ENCODE measurements at places on chromosomes 2 and 18.

DNA sequence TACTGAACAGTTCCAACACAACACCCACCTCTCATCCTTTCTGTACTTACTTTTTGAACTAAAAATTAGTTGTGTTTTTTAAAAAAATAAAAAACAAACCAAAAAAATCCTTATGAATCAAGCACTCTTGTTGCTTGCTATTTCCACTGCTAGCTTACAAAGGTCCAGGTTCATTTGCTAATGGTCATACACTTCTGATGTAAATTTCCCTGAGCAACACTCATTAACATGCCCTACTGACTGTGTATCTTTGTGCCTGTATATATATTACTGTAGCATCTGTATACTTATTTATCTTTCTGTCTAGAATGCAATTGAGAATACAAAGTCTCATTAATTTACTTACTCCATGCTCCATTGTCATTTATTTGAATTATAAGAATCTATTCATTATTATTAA lies 30.3 kb upstream of the IKZF2 start:
- no peak for DNase-seq

- DNase-seq = no peak
Observed at GRCh38 chr2:195697681-195698220, 40.7 kb downstream of the SLC39A10 start.

- no peak for DNase-seq
Observed at GRCh38 chr18:33538418-33539042, 39.5 kb upstream of the ASXL3 start.

GRCh38 chr2:27871802-27872201 lies 18.4 kb downstream of the RBKS start:
- no peak for DNase-seq

- no peak for DNase-seq
Observed at GRCh38 chr2:41137031-41137430, 685.1 kb upstream of the SLC8A1 start.

GRCh38 chr2:227657199-227657845 lies 9.3 kb upstream of the SCYGR5 start:
- no peak for DNase-seq

GRCh38 chr2:37020212-37020886 lies 54.0 kb upstream of the STRN start:
- no peak for DNase-seq

DNA sequence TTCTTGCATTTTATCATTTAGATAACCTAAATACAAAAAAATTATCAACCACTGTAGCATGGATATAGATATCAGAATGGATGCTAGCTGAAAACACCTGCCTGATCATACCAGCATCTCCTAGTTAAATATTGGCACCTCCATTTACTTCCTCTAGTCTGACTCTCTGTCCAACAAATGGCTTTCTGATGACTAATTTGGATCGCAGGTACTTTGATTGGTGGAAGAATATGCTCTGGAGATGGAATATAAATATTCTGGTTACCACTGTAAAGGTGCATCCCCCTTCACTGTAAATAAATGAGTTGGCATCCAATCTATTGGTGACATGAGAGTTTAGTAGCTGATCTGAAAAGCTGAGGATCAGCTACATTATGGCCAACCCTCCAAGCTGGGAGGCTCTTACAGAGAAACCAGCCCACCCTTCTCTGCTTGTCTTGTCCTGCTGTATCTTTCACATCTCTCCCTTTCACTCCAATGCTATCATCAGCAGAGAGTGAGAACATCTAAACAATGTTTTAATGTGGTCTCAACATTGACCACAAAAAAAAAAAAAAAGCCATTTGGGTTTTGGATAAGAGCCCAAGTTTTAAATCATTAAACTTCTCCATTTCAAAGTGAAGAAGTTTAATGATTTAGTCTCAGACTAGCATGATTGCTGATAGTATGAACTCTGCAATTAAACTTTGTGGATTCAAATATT lies 90.5 kb downstream of the PMAIP1 start:
- no peak for DNase-seq

GRCh38 chr2:55903727-55904126 lies 19.9 kb downstream of the EFEMP1 start:
- DNase-seq = no peak

- no peak for DNase-seq
Observed at GRCh38 chr2:172358691-172359556, 68.5 kb upstream of the ITGA6 start.

DNA sequence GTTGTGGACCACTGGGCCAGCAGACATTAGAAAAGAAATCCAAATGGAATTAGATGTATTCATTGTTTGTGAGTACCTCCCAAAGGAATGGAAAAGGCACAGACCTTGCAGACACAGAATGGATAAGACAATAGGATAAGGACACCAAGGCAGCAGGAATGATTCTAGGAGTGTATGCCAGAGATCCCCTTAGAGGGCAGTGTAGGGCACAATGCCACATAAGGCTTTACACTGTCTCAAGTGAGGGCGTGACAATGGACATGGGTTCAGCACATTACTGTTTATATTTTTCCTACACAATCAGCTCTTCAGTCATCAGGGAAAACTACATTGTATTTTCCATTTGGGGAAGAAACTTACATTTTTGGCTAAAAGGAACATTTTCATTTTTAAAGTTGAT lies 250.9 kb downstream of the PTH2R start:
- DNase-seq = no peak

GRCh38 chr2:14690926-14691325 lies 58.4 kb downstream of the LRATD1 start:
- DNase-seq = no peak

- DNase-seq = no peak
Observed at GRCh38 chr2:6309415-6310255, 556.1 kb downstream of the CMPK2 start.

- DNase-seq = no peak
Observed at GRCh38 chr2:101330253-101330933, 21.9 kb upstream of the RNF149 start.

DNA sequence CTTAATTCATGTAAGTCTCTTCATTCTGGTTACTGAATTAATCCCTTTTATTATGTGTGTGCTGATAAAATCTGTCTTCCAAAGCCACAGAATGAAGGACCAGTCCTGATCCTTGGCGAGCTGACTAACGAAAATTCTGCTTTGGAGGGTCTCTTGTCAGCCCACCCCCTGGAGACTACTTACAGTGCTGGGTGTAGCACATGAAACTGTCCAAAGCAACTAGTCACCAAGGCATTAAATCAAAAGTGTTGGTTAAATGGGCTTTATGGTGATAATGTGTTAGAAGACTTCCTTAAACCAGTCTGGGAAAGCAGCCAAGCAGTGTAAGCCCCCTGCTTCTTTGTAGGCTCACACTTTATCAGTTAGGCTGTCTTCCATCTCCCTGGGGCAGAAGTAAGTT lies 420.2 kb downstream of the SUCLG1 start:
- DNase-seq = no peak

DNA sequence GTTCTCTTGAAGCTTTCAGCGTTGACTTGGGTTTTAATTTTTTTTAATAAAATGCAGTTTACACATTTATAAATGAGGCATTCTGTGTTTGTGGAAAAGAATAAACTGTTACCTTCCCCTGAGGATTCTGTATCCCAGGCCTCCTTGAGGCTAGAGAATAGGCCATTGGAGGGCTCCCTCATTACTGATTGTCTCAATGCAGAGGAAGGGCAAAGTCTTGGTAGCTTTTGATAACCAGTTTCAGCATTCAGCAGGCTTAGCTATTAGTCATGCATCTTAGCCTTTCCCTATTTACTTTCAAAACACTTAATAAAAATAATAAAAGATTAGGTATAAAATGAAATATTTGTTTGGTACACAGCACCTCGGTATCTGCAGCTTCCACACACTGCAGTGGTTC lies 58.1 kb upstream of the OTX1 start:
- DNase-seq = no peak

DNA sequence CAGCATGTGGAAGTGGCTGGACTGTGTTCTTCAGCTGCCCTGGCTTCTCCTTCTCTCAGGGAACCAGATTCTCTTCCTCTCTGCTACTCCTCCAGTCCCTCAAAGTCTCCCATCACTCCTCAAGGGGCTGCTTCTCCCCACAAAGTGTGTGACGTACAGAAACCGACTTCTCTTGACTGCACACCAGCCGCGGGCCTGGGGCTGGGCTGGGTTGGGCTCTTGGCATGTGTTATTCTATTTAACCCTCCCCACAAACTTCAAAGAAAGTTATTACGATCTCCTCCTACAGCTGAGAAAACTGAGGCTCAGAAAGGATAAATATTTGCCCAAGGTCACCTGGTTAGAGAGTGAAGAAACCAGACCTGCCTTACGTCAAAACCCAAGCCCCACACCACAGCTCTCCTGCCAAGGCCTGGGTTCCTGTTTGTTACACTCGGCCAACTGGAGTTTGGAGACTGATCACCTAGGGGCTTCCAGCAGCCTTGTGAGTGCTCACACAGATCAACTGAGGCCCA lies 269.0 kb downstream of the TFCP2L1 start:
- DNase-seq = no peak

GRCh38 chr18:23574611-23575308 lies 11.5 kb downstream of the NPC1 start:
- peak; percentile 19 for DNase-seq

DNA sequence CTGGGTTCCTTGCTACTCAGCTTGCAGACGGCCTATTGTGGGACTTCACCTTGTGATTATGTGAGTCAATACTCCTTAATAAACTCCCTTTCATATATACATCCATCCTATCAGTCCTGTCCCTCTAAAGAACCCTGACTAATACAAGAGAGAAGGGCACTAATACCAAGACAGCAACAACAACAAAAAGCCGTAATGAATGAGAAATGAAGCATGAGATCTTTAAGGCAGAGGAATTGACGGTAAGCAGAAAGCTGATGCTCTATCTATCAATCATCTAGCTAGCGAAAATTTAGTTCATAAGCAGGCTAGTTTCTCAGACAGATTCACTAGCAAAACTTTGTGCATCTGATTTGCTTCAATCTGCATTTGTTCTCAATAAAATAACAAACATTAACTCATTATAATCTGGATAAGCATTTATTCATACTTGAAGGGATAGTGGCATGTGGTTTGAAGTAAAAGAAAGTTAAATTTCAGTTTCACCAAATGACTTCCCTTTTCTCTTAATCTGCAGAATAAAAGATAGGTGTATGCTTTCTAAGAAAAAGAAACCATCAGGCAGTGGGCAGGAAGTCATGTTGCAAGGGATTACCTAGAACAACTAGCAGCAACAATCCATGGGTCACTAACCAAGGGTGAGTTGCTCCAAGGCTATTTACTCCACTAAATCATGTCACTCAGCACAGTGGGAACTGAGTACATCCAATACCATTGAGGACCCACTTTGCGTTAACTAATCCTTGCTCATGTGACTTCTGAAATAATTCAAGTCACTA lies 376.5 kb downstream of the TMEM182 start:
- no peak for DNase-seq

DNA sequence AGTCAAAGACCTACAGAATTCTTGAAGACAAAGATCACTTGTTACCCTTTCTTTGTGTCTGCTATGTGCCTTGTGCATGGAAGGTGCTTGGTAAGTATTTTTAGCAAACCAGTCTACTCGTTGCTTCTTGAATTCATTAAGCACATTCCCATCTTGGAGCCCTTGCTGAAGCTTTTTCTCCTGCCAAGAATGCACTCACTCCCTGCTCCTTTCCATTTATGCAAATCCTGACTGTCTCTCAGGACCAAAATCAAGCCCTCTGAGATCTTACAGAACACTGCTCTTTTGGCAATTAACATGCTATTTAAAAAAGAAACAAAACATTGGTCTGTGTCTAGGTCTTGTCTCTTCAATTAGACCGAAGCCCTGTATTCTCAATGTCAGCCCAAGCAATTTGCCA lies 75.8 kb downstream of the CLHC1 start:
- DNase-seq = no peak

DNA sequence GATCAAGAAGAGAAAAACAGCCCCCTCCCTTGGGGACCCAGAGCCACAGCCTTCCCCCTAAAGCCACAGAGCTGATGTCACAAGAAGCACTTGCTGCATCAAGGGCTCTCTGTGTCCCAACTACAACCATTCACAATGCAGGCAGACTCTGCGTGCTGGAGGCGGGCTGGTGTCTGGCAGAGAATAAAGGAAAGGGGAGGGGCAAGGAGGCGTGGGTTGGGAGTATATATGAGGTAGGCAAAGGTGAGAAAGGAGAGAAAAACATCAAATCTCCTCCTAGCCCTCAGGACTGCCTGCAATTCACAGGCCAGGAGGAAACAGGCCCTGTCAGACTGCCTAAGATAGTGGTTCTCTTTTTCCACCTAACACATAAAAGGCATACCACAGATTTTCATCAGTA lies 48.8 kb upstream of the IHH start:
- DNase-seq = peak; percentile 6

DNA sequence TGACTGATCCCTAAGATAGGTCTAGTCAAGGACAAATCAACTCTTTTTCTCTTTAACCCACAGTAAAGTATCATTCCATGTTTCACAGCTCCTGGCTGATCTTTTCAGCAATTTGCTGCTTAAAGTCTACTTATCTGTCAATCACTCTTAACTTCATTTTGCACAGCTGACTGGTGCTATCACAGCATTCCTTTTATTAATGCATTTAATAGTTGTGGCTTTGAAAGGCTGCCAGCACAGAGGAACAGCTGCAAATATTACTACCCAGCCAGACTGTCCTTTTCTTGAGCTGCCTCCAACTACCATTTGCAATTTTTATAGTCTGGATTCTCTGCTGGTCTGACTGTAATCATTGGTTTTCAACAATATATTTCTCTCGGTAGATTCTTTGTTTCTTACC lies 303.5 kb downstream of the STK39 start:
- no peak for DNase-seq

DNA sequence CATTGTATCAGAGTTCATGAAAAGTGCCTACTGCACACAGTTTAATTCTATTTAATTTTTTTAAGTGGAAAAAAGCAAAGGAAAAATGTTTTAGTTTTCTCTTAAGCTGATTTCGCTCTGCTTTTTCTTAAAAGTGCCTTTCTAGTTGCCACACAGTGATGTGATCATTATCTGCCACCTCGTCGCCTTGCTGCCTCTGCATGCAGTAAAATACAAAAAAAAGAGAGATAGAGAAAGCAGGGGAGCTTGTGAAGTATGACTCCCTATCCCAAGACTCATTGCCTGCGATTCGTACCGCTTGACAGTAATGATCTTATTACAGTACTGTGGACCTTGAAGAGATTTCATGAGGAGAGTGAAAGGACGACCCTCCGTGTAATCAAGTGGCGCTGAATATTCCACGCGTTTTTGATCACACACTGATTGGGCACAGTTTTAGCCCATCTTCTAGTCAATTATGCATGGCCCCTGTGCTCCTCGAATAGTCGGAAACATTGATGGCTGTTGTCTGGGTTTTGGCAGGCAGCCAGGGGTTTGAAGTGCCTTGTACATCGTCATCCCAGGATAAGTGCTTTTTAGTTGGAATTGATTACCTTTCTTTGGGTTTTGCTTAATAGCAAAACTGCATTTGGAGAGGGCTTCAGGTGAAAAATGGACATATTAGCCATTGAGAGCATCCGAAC lies 188.3 kb downstream of the GBX2 start:
- no peak for DNase-seq

All from T-helper 2 cell (primary cell).